ENCODE measurements at places on chromosomes 5 and 9.

DNA sequence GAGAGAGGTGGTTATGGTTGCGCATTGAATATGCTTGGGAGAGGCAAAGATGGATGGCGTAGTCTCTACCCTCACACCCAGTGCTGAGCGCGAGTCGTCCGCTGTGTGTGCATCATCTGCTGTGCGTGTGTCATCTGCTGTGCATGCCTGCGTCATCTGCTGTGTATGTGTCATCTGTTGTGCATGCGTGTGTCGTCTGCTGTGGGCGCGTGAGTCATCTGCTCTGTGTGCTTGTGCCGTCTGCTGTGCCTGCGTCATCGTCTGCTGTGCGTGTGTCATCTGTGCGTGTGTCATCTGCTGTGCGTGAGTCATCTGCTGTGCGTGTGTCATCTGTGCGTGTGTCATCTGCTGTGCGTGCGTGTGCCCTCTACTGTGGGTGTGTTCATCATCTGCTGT is 68.0 kb upstream of the IRX4 start:
- H3K36me3 ChIP-seq, result no peaks in the 10 kb centered on the region
- H3K4me1 ChIP-seq, result no peaks in the 10 kb centered on the region
- H3K4me3 ChIP-seq, result no peak overlapping the region
- no peak for DNase-seq
- peaks cover 7% of the 10 kb centered on the region for H3K27me3 ChIP-seq

GRCh38 chr9:91558395-91558794 is 134.8 kb upstream of the NFIL3 start:
- H3K36me3 ChIP-seq, result no peaks in the 10 kb centered on the region
- no peak overlapping the region for H3K27ac ChIP-seq
- no peaks in the 10 kb centered on the region for H3K27me3 ChIP-seq
- no peak overlapping the region for H3K4me3 ChIP-seq
- DNase-seq, result no peak
- H3K4me1 ChIP-seq, result no peaks in the 10 kb centered on the region

DNA sequence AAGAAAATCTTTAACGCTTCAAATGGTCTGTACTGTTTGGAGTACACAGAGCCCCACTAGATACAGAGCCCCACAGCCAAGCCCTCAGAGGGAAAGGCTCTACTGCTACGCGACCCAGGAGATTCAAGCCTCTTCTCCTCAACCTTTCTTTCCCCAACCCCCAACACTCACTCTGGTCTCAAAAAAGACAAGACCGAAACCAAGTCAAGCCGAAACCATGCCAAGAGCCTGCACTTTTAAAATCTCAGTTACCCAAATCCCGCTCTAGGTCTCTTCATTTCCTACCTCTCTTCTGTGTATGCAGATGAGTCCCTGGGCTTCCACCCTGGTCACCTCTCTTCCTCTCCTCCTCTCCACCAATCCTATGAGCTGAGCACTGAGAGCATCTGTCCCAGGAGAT is 31.9 kb downstream of the BARHL1 start:
- no peaks in the 10 kb centered on the region for H3K27me3 ChIP-seq
- no peaks in the 10 kb centered on the region for H3K4me1 ChIP-seq
- H3K36me3 ChIP-seq, result peaks cover 41% of the 10 kb centered on the region
- no peak for DNase-seq
- H3K4me3 ChIP-seq, result no peak overlapping the region

DNA sequence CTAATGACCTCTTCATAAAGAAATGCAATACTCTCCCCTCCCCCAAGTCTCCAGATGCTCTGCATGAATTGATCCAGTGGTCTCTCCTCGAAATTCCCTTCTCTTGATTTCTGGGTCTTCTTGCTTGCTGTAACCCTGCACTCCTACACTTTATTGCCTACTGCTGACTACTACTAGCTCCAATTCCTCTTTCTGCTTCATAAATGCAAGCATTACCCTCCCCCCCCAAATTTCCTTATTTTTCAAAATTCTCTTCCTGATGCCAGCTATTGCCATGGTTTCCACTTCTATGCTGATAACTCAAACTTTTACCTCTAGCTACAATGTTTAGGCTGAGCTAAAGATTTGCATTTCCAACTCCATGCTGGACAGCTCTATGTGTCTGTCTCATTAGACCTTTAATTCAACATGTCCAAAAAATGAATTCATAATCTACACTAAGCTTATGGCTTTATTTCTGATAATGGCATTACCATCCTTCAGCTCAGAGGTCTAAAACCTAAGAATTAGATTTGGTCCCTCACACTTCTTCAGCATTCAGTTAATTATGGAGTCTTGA is 1.4 kb downstream of the ZBTB26 start:
- H3K27ac ChIP-seq, result no peak overlapping the region
- peaks cover 6% of the 10 kb centered on the region for H3K4me1 ChIP-seq
- H3K36me3 ChIP-seq, result peaks cover 2% of the 10 kb centered on the region
- H3K4me3 ChIP-seq, result no peak overlapping the region
- H3K27me3 ChIP-seq, result no peaks in the 10 kb centered on the region

- H3K4me3 ChIP-seq, result no peak overlapping the region
- H3K36me3 ChIP-seq, result no peaks in the 10 kb centered on the region
- no peaks in the 10 kb centered on the region for H3K27me3 ChIP-seq
- no peak overlapping the region for H3K27ac ChIP-seq
- DNase-seq, result no peak
Observed at GRCh38 chr5:125333416-125333815, 587.0 kb upstream of the ZNF608 start.

- H3K27me3 ChIP-seq, result no peaks in the 10 kb centered on the region
- no peak overlapping the region for H3K4me3 ChIP-seq
- H3K36me3 ChIP-seq, result peaks cover 26% of the 10 kb centered on the region
Observed at GRCh38 chr9:138112791-138113600, 235.4 kb downstream of the CACNA1B start.

DNA sequence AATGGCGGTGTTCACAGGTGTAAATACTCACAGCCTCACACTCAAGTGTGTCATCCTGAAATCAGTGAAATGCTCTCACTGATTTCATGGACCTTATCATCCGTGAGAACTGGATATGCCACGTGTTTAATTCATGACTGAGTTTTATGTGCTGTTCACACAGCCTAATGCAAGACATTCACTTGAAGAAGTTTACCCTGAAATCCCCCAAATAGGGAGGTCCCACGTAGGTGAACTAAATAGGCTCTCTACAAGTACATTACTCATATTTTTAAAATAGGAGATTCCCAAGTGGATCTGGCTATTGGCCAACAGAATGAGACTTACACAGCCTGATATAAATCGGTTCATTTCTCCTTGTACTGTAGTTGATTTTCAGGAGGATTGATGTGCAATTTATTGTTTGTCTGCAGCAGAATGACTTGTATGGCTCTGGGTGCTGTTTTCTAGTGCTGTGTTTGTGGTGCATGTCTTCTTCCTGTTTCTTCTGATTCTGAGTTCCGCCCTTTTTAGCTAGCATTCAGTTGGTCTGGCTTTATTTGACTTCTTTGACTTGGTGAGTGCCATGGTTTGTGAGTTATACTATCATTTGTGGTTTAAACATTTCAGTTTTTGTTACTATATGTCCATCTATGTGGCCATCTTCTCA is 25.1 kb downstream of the TRIO start:
- H3K4me1 ChIP-seq, result peaks cover 2% of the 10 kb centered on the region
- no peaks in the 10 kb centered on the region for H3K27me3 ChIP-seq
- DNase-seq, result no peak

DNA sequence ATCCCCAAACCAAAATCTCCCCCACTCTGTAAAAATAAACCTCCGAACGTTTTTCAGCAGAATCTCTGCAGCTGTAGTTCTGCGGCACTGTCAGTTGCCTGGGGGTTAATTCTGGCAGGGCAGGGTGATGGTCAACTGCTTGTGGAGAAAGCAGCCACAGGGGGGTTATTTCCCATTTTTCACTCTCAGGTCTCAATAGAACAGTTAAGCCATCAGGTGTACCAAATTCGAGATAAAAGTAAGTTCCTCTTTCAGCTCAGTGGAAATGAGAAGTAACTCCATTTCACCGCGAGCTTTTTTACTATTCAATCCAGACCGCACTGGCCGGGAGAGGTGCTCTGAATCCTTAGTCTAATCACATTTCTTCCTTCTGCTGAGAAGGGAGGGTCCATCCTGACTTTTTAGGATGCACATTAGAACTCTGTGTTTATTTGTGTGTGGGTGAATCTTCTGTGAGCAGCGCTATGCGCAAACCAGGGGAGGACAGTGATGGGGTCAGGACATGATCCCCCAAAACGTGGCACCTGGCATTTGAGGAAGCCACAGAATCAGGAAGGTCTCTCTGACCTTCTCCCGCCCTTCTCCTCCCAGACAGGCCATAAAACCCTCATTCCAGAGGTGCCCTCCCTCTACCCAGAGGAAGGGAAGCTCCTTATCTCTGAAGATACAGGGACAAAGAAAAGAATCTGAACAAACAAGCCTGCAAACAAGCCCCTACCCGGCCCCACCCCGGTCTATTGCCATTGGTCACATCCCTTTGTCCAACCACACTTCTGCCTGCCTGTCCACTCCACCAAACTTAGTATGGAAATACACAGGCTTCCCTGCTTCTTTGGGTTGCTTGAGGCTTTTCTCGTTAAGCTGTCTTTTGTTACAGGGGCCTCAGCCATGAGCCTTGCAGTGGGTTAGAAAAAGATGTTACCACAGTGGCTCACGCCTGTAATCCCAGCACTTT is 229.0 kb downstream of the ROR2 start:
- H3K4me3 ChIP-seq, result no peak overlapping the region
- no peaks in the 10 kb centered on the region for H3K27me3 ChIP-seq
- no peak for DNase-seq
